Neural crest cell (in vitro differentiated cells): ENCODE measurements at places on chromosomes 12 and 14. TPM values are rescaled to one million over a fixed set of nuclear protein-coding genes. Genes with fewer than 3 reads are reported as not detected.

- DNase-seq, result no peak
Observed at GRCh38 chr14:32998433-32998832, 59.8 kb downstream of the NPAS3 start.

- no peak for DNase-seq
Observed at GRCh38 chr12:26855337-26855736, 22.3 kb upstream of the ITPR2 start.

DNA sequence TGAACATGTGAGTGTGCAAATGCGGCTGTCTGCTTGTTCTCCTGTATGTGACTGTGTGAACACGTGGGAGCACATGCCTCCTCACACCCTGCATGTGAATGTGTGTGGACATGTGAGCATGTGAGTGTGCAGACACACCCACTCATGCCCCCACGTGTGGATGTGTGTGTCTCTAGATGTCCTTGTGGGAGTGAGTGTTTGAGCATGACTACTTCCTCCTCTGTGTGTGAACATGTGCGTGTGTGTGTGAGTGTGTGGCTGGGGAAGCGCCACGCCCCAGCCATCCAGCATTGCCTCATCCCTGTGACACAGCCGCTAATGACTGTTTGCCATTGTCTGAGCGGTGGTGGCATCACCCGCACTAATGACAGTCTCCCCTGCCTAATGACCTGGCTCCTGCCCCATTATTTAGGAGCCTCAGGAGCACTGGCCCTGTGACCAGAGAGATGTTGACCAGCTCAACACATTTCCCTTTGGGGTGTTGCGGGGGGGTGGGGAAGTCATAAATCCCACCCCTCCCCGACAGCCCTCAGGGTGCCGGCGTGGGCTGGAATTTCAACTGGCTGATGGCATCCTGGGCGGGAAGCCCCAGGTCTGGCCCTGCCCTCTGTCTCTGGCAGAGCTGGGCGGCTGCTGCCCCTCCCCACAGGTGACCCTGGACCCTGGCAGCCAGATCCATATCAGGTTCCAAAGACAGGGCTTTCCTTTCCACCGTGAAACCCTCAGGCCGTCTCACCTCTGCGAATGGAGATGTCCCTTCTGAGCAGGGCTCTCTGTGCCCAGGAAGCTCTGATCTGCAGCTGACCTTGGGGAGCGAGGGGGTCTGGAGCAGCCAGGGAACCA lies 11.5 kb upstream of the KRT80 start:
- no peak for DNase-seq

DNA sequence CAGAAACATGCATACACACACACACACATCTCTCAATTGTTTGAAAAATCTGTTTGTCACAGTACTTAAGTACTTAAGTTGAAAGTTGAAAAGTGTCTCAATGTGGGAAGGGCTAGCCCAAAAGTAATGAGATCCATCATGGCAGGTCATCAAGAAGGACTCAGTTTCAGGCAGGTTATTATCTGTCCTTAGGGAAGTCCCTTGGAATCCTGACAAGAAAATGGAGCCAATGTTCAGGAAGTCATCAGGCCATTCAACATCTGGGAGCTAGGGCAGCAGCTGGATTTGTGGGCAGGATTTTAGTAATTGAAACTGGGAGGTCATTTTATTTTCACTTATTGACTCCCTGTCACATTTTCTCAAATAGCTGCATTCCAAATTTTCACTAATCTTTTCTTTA lies 56.0 kb downstream of the MSRB3 start:
- no peak for DNase-seq

DNA sequence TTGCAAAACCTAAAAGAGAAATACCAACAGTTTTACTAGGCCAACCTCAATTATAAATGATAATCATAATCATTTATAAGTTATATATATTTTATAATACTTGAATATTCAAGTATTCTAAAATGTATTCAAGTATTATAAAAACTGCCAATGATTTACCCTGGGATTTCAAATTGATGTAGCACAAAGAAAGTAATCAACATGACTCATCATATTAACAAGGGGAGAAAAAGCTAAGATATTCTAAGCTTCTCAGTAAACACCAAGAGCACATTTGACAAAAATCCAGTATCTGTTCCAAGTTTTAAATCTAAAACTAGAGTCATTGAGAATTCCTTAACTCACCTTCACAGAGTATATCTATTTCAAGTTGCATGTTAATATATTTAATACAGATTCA lies 56.1 kb downstream of the CAPZA3 start:
- DNase-seq, result no peak

- no peak for DNase-seq
Observed at GRCh38 chr12:62805517-62805916, 129.4 kb downstream of the PPM1H start.

GRCh38 chr14:35121026-35121886 lies 534 bp downstream of the PPP2R3C start:
- no peak for DNase-seq

DNA sequence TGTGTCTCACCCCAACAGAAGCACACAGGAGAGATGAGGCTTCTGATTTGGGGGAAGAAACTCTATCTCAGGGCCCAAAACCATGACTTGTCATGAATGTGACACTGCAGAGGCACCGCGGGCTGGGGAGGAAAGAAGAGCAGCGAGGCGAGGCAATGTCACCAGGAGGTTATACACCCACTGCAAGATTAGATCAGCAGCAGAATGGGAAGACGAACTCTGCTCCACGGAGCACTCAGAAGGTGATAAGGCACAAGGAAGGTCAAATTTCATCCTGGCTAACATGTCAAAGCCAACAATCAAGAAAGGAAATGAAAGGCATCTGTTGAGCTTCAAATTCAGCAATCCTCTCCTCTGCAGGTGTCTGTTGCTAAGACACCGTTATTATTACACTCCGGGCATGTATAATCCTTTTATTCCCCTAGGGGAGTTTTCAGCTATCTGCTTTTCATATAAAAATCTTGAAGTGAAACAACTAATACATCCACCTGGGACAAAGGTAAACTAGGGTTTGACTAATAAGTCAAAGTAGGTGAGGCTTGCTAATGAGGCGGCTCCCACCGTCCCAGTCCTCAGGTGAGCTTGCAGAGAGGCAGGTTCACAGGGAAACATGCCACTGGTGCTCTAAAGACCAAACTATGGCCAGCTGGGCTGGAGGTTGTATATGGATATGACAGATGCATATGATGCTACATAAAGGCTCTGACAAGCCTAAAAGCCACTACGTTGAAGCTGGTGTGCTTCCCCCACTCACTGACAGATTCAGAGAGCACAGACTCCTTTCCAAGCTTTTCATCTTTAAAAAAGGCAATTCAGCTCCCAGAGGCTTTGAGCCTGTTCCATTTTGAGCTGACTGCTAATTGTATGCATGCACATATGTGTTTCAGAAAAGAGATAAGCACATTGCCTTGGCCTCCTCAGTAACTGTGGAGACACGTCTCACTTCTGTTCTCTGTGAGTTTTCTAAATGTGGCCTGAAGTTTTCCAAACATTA lies 221.2 kb downstream of the NELL2 start:
- DNase-seq, result no peak

- no peak for DNase-seq
Observed at GRCh38 chr12:112762753-112763152, 28.8 kb upstream of the RPH3A start.

DNA sequence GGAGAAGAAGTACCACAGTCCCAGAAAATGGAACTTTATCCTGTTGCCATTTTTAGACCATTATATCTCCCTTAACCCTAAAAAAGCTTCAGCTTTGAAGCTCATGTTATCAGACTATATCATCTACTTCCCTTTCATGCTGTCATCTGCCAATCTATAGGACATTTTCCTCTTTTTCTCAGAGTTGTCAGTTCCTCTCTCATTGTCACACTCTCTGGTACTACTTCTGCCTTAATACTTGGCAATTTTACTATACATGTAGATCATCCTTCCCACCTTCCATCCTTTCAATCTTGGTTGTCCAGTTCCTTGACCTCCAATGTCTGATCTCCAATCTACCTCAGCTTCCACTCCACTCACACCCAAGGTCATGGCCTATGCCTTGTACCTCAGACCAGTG lies 57.4 kb downstream of the SLC15A5 start:
- DNase-seq, result no peak

GRCh38 chr14:91241863-91242262 lies 2.6 kb downstream of the GPR68 start:
- no peak for DNase-seq

GRCh38 chr12:128298091-128298748 lies 31.2 kb downstream of the TMEM132C start:
- DNase-seq, result peak; percentile 31

- DNase-seq, result no peak
Observed at GRCh38 chr12:51592034-51592705, 1.1 kb downstream of the SCN8A start.

GRCh38 chr12:102388469-102388868 lies 91.9 kb downstream of the IGF1 start:
- DNase-seq, result no peak

- DNase-seq, result no peak
Observed at GRCh38 chr14:49950275-49951228, 57.7 kb downstream of the ARF6 start.

DNA sequence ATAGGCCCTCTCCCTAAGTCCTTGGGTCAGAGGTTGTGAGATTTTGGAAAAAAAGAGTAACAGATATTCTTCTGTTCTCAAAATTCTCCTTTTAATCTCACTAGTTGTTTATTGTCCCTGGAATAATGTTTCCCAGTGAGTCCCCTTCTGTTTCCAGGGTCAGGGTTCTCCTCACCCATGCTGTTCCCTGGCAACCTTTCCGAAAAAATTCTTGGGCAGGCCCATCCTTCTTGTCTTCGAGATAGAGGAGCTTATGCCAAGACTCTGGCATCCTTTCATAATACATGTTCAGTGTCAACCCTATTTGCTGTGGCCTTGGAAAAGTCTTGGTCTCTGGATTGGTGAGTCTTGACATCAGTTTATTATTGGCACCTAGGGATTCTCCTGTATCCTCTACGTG lies 212.4 kb upstream of the FAR2 start:
- DNase-seq, result no peak

DNA sequence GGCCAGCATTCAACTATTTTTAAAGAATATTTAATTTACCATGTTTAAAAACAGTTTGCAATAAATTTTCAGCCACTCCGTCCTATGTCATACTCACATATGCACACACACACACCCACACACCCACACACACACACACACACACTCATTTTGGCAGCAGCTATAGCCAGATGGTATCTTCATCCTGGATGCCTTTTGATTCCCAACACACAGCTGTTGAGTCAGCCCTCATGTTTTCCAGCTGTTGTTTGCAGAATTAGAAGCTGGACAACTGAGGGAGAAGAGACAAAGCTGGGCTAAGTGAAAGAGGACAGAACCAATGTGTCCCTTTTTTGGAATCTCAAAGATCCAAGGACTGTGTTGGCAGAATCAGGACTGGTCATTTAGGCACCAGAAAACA lies 80.0 kb upstream of the EGLN3 start:
- no peak for DNase-seq

GRCh38 chr14:56569174-56569573 lies 10.4 kb upstream of the TMEM260 start:
- DNase-seq, result no peak

GRCh38 chr12:127107744-127108143 lies 1159.2 kb upstream of the TMEM132C start:
- no peak for DNase-seq

GRCh38 chr14:22105006-22105623 lies 431.5 kb upstream of the OR4E1 start:
- DNase-seq, result no peak

DNA sequence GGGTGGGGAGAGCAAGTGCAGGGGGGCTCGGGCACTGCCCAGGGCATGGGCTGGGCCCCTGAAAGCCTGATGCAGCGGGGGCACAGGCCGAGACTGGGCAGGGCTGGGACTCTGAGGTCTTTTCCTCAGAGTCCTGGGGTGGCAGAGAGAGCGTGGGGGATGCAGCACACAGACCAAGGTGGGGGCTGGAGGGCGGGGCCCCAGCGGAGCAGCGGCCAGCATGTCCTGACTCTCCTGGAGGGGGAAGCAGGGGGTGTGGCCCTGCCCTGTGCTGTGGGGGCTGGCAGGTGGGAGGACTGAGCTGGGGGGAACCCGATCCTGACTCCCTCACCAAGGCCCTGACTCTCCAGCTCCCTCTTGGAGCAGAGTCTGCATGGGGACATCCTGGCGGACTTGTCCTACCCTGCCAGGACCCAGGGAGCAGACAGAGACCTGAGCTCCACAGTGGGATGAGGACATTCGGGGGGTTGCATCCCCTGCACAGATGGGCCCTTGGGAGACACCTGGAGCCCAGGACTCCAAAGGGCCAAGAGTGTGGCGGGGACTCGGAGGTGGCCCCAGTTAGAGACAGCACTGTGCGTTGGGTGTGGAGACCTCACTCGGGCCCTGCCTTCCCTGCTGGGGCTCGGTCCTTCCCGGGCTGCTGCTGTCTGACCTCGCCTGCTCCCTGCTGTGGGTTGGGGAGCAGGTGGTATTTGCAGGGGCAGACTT lies 326.1 kb downstream of the TMEM121 start:
- DNase-seq, result no peak

DNA sequence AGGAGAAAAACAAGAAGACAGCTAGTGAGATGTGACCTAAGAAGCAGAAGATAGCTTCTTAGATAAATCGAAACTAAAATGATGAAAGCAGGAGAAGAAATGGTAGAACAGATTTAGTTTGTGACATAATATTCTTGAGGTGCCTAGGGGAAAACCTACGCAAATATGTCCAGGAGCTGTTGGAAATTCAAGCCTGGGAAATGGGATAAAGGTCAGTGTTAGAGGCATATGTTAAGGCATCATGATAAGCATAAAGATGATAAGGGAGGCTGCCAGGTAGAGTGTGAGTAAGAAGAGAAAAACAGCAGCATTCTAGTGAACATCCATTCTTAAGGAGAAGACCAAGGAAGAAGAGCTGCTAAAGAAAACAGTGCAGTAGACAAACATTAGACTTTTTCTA lies 109.6 kb upstream of the LGR5 start:
- DNase-seq, result no peak

Gene LUM
- 30.2 and 33.9 TPM in 2 replicates for total RNA-seq

Gene PAPLN
- total RNA-seq, result 2.7 and 4.1 TPM in 2 replicates

Gene C14orf180
- not detected in 2 replicates for total RNA-seq

Gene PITPNM2
- 7.2 and 9.5 TPM in 2 replicates for total RNA-seq

Gene COA8
- total RNA-seq, result 33.7 and 37.2 TPM in 2 replicates

Gene IAPP
- 0.28 TPM in 1 of 2 replicates, not detected in the other for total RNA-seq

Gene ADGRD1
- 0.73 and 0.98 TPM in 2 replicates for total RNA-seq
